ENCODE measurements at places on chromosomes 1 and 21.

- peak; percentile 53 for DNase-seq
These were observed 7.6 kb downstream of the EFHD2 start for GRCh38 chr1:15417059-15417934.

DNA sequence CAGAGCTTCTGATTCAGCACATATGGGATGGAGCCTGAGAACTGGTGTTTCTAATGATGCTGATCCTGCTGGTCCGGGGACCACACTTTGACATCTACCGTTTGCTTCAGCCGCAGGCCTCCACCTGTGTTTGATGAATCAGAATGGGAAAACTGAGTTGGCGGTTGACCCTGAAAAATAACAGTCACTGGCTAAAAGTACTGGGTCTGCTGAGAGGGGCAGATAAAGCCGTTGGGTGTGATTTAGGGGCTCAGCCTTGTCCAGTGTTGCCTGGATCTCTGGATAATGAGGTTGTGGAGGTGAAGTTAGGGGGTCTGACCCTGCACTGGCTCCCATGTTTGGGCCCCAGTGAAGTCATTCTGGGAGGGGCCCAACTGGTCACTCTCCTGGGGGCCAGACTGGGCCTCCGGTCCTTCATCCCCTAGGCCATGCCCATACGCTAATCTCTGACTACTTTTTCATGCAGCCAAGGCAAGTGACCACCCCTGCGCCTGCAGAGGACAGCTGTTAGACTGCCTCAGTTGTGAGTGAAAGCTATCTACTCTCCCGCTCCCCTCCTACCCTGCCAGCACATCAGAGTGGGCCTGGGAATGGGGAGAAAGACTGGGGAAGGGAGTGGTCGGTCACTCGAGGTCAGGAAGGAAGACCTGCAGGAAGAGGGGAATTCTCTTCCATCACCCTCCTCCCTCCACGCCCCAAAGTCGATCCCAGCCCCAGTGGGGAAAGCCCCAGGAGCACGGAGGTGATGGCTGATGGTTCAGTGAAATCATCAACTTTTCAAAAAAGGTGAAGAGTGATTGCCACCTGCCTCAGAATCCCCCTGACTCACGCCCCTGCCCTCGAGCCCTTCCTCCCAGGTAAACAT lies 27.7 kb downstream of the VASH2 start:
- DNase-seq = no peak

DNA sequence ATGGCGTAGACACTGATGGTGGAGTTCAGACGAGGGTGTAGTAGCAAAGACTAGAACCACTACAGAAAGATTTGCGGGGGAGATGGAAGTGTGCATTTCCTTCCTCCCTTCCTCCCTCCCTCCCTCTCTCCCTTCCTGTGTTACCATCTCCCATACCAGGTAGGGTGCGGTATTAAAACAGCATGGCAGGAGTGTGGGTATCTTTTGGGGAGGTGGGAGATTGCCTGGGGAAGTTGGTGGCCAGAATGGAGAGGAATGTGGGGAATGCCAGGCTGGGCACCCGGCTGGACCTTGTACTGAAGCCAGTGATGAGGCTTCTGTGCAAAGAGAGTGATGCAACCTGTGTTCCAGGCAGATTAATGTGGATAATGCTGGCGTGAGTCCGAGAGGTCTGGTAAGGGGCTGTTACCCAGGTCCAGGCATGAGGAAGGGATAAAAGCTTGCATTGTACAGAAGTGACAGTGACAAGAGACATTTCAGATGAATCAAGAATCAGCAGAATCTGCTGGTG lies 30.3 kb upstream of the PPP2R5A start:
- DNase-seq = no peak

GRCh38 chr1:54464477-54465146 lies 58.4 kb upstream of the SSBP3 start:
- no peak for DNase-seq

GRCh38 chr1:245765230-245766000 lies 610.6 kb downstream of the KIF26B start:
- DNase-seq = no peak

DNA sequence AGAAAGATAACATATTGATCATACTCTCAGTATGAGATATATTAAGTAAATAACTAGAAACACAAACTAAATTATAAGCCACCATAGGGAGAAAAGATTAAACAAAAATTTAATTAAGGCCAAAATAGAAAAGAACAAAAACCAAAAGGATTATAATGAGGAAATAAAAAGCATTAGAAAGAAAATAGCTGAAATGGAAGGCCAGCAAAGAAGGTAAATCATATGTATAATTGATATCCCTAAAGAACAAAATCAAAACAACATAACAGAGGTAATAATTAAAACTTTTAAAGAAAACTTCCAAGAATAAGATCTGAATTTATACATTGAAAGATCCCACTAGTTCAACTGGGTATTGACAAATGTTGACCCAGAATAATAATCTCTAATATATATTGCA lies 453.0 kb downstream of the LRRIQ3 start:
- DNase-seq = no peak

GRCh38 chr1:186143481-186143880 lies 231.6 kb downstream of the TPR start:
- DNase-seq = no peak

DNA sequence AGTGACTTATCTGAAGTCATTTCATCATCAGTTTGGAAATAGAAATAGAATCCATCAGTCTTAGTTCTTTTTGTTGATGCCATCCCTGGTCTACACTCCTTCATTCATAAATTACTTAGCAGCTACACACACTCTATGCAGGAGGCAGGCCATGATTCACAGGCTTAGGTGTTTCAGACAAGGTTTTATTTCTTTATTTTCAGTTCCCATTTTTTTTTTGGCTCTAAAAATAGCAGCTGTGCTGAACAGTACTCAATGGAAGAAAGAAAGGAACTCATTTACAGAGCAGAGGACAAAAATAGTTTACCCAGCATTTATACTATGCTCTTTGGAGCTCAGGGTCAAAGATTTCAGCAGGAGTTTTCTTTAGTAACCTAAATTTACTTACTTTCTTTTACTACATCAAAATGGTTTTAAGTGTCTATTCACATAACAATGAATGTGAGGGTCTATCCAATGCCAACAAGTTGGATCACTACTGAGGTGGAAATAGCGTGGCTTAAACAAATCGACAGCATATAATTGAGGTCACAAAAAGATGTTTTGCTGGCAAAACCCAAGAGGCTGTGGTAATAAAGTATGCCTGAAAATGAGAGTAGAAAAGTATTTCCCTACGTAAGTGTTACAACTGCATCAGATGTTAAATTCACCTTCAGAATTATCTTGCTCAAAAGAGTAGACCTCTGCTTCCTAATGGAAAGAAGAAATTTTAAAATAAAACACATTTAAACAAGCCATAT lies 7.7 kb downstream of the KRTAP19-8 start:
- no peak for DNase-seq

GRCh38 chr1:87400813-87401212 lies 72.1 kb downstream of the LMO4 start:
- no peak for DNase-seq

DNA sequence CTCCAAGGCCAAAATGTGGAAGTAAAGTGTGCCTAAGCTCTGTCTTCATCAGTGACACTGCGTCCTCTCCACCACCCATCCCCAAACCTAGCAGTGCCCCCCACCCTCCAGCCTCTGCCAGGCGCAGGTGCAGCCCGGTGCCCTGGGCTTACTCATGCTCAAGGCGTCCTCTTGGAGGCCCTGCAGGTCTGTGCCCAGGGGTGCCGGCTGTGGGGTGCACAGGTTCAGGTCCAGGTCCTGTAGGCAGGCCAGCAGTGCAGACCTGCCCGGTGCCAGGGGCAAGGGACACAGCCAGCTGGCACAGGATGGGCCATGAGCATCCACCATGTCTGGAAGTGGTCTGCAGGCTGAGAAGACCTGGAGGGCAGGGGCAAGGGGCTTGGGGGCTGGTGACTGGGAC lies 5.1 kb downstream of the ZNF683 start:
- no peak for DNase-seq

- no peak for DNase-seq
These were observed 2.6 kb upstream of the SLC30A1 start for GRCh38 chr1:211581526-211581925.

GRCh38 chr21:25960402-25960801 lies 210.2 kb downstream of the APP start:
- no peak for DNase-seq

- no peak for DNase-seq
These were observed 712 bp downstream of the KCNA2 start for GRCh38 chr1:110605446-110605845.

- DNase-seq = no peak
These were observed 65.2 kb downstream of the BCAR3 start for GRCh38 chr1:93616221-93616995.

DNA sequence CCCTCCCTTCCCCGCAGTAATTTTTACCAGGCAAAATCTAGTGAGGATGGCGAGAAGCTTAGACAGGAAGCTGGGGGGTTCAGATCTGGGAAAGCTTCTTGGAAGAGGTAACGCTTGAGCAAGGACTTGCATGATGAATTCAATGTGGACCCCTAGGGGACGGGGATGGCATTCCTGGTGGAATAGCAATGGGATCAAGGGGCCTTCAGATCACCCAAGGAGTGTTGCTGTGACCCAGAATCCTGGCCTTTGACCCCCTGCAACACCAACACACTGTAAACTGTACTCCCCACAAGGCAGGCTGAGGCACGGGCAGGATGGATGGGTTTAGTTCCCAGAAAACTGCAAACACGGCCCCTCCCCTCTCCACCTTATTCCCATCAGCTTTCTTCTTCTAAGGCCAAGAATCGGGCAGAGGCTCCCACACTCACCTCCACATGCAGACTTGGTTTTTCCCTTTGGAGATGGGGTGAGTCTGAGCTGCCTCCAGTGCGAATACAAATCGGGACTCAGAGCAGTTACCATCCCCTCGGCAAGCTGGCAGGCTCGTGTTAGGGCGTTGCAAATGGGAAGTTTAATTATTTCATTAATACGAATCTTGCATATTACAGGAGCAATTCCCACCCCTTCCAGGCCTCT lies 20.1 kb downstream of the DISP3 start:
- DNase-seq = no peak

GRCh38 chr1:54715493-54716298 lies at the start of gene TTC4:
TTC4 (plus strand) TSS chr1:54715861; CDS start chr1:54715909, 48 bp downstream.
- peak; percentile 73 for DNase-seq

- no peak for DNase-seq
These were observed 77.5 kb downstream of the MAST2 start for GRCh38 chr1:45880930-45881329.

DNA sequence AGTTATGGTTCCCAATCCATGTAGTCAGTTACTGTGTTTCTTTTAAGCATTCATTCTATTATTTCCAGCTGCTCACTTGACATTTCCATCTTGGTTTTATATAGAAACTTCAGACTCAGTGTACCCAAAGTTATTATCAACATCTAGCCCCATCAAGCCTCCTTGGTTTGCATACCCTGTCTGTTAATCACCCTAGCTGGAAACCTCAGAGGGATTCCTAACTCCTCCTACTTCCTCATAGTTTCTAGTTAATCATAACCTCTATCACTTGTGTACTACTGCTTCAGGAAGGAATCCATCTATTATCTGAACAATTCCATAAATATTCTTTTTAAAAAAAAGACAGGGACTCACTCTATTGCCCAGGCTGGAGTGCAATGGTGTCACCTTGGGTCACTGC lies 293.3 kb downstream of the SDCCAG8 start:
- no peak for DNase-seq

- no peak for DNase-seq
These were observed 5.3 kb downstream of the ADIPOR1 start for GRCh38 chr1:202952818-202953217.

- DNase-seq = no peak
These were observed 46.5 kb upstream of the TENT5B start for GRCh38 chr1:27058966-27059669.

GRCh38 chr1:47201179-47201578 lies 11.3 kb upstream of the PDZK1IP1 start:
- no peak for DNase-seq

DNA sequence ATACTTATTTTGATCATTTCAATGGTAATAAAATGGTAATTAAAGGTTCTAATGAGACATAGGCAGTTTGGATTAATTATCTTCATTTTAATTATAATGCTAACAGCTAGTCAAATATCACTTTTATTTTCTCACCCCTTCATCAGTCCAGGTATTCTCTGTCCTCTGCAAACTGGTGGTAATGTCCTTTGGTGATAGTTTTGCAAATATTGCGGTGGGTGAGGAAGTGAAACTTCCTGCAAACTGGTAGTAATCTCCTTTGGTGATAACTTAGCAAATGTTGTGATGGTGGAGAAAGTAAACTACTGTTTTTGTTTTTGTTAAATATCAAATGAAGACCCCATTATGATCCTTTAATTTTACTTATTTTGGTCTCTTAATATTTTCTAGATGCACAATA lies 209.0 kb downstream of the AMY1C start:
- no peak for DNase-seq

DNA sequence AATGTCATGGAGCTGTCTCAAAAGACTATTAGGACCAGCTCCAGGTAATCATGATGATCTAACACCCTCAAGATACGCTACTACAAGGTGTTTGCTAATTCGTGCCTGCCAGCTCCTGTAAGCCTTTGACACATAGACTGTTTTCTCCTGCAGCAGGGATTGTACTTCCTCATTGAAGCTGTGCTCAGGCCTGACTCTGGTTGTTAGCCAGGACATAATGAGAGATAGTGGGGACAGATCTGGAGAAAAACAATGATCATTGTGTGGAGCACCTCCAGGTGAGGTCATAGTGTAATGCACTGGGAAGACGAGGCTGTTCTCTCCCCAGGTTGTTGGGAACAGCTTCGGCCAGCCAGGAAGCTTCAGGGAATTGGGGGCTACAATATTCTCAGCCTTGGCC lies 94.6 kb downstream of the SETD4 start:
- DNase-seq = no peak

DNA sequence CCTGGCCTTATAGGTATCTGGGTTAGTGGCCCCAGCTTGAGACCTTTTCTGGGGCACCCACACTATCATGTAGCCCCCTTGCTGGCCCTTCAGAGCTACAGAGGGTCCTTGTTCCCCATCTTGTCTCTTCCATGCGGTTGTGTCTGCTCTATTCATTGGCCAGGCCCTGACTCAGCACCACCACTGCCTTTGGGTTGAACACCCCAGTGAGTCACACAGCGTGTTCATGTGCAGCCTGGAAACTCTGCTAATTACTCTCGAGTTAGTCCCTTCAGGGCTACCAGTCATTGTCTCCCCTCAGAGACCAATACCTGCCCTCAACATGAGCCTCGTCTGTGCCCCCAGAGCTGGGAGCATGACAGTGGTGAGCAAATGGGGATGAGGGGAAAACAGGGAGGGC lies 28.2 kb upstream of the IKBKE start:
- DNase-seq = no peak

DNA sequence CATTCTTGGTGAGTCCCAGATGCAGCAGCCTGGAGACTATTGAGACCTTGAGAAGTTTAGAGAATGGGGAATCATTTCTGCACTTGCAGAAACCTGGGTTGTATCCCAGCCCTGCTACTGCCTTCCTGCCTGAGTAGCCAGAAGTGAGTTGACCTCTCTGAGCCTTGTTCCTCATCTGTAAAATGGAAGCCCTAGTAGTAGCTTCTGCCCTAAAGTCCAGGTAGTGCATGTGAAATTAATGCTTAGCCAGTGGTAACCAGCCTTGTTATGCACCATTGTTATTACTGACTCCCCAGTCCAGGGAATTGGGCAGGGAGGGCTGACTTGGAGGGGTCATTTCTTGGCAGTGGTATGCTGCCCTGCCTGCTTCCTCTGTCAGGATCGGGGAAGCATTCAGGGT lies 5.6 kb downstream of the SESN2 start:
- no peak for DNase-seq
